ENCODE measurements at places on chromosomes 6 and 20.

DNA sequence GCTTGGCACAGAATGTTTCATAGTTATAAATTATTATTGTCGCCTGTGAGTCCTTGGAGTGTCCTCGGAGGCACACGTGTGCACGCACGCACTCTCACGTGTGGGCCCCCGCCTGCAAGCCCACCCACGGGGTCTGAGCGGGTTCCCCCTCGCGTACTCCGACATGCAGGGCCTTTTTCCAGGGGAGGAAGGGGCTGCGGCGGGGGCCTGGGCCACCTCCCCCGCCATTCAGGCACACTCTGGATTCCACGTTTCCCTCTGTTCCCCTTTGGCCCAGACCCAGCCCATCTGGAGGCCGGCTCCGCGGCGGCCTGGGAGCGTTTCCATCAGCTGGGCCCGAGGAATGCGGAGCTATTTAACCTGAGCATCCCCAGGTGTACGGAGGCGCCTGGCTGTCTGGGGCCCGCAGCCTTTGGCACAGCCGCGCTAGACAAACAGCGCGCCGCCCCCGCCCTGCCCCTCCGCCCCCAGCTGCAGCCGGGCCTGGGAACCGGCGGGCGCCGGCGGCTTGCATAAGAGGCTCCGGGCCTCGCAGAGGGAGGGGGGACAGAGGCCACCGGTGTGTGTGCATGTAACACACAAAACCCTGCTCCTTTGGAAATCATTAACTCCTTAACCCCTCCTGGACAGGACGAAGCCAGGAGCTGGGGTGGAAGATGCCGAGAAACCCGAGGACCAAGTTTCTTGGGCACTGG lies 3.3 kb downstream of the ID1 start:
- DNase-seq, result no peak

DNA sequence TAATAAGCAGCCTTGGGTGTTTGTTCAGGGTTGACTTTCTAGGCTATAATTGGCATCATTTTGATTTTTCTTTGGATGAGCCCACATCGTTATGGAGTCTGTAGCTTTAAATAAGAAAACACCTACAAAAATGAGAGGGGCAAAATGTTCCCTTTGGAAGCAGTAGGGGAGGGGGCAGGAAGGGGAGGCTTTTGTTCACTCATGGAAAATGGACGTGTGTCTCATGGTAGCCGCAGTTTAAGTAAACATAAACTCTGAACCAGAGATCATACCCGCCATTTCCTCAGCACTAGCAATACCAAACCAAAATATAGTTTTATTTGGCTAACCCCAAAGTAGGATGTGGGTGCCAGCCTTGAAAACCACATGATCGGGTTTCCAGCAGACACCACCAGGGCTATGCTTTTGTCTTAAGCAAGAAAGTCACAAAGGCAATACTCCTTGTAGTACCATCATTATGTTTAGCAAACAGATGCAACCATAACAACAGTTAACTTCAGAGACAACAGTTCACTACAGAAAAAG lies 572.5 kb upstream of the JAG1 start:
- no peak for DNase-seq

- no peak for DNase-seq
Observed at GRCh38 chr6:17589406-17590096, 10.6 kb upstream of the FAM8A1 start.

DNA sequence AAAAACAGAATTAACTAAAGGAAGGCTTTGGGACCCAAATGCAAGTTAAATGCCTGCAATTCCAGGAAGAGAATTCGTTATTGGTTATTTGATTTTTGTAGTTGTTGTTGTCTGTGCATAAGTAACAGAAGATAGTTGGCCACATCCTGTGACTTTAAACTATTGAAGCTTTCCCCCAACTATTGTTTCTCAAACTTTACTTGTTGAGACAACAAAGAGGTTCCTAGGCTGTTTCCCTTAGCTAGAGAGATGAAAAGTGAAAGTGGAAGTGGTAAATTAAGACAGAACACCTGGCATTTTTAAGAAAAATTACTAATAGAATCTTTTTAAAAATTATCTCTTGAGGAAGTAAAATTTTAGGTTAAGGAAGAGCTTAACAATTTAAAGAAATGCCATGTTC lies 525.2 kb downstream of the PKHD1 start:
- no peak for DNase-seq

DNA sequence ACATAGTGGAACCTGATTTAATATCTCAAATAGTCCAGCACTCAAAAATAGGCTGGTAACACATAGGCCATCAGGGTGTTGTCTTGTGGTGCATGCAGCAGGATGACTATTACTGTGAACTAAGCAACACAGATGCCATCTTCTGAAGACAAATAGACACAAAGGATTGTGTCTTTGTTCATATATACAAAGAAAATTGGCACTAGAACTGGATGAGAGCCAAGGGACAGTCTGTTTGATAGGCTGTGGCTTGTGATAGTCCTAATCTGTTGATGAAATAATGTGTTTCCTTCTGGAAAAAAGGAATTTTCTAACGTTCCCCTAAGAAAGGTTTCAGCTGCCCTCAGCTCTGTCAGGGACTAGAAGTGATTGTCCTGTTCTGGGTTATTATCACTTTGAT lies 129.8 kb downstream of the TPBG start:
- DNase-seq, result no peak

GRCh38 chr6:165662749-165663376 lies at the start of gene PDE10A:
TSS of gene PDE10A (minus strand) at chr6:165663241. CDS start at chr6:165662811, 430 bp downstream.
- DNase-seq, result no peak

DNA sequence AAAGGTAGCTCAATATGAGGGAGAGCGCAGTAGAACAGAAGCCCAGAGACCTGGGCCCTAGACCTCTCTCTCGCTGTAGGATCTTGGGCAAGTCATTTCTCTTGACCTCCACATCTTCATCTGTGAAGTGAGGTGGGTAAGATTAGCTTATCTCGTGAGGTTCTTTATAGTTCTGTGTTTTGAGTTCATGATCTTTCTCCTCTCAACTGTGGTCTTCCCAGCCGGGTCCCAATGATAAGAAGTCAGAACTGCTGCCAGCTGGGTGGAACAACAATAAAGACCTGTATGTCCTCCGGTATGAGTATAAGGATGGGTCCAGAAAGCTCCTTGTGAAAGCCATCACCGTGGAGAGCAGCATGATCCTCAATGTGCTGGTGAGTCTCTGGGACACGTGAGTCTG lies 6.9 kb downstream of the PSMF1 start:
- DNase-seq, result no peak

DNA sequence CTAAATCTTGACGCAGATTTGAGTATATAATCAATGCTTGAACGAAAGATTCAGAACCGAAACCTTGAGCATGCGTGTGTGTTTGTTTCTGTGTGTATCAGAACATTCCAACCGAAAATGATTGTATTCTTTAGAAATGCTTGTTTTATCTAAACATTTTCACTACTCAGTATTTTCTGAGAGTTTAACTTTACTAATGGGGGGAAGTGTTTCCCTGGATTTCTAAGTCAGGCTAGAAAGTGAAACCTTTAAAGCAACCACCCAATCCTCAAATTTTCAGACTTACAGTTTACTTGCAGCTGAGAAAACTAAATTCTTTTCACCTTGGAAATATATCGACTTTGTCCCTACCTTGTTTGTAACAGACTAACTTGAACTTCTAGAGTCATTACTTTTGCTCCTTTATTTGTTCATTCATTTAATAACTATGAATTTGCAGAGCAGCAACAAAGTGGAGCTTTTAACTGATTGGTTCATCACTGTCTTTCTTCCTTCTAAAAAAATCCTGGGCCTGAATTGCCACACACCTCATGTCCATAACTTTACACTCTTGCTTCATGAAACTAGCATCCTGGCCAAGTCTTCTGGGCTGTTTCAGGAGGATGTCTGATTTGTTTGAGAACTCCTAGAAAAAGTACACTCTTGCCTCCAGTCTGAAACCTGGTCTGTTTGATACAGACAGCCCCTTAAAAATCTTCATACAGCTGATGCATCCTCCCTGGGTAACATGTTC lies 77.8 kb upstream of the XRN2 start:
- no peak for DNase-seq

- no peak for DNase-seq
Observed at GRCh38 chr6:149182262-149182661, 135.2 kb upstream of the TAB2 start.

- DNase-seq, result no peak
Observed at GRCh38 chr20:41123631-41124030, 13.7 kb upstream of the PLCG1 start.

DNA sequence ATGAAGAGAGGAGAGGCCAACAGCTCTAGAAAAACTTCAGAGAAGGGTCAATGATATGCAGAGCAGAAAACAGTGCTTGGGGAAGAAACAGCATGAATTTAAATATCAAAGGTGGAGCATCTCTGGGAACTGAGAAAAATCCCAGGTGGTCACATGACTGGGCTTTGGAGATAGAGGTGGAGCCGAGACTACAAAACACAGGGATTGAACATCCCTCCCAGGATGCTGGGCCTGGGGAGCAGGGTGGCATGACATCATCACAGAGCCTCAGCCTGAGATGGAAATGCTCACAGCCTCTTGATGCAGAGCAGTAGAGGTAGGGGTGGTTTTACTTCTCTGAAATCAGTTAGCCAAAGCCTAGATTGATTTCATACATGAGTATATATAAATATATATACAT lies 529.5 kb downstream of the PRKN start:
- no peak for DNase-seq

DNA sequence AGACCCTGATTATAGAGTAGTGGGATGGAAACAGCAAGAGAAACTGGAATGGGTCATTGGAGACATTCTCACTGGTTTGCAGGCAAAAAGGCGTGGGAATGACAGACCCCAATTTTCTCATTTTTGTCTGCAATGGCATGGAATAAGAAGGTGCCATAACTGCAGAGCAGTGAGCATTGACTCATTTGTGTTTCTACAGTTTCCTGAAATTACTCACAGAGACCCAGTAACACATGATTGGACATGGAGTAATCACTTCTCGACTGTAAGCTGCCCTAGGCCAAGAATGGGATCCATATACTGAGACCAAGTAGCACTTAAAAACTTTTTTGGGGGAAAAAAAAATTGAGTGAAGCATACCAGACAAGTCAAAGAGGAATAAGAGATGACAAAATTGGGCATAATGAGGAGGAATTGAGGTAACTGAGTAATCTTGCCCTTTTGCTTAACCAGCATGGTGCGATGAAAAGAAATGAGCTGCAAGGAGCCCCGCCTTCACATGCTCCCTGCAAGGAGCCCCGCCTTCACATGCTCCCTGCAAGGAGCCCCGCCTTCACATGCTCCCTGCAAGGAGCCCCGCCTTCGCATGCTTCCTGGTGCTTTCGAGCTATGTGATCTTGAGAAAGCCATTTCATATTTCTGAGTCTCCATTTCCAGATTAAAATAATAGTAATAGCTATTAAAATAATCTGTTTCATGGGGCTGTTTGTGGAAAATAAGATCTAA lies 44.1 kb downstream of the NHSL1 start:
- peak; percentile 6 for DNase-seq

GRCh38 chr6:138570725-138571029 lies 71.4 kb upstream of the NHSL1 start:
- DNase-seq, result no peak

- DNase-seq, result no peak
Observed at GRCh38 chr20:48196001-48196400, 410.7 kb upstream of the SULF2 start.

- DNase-seq, result no peak
Observed at GRCh38 chr6:19873031-19873430, 35.9 kb downstream of the ID4 start.

DNA sequence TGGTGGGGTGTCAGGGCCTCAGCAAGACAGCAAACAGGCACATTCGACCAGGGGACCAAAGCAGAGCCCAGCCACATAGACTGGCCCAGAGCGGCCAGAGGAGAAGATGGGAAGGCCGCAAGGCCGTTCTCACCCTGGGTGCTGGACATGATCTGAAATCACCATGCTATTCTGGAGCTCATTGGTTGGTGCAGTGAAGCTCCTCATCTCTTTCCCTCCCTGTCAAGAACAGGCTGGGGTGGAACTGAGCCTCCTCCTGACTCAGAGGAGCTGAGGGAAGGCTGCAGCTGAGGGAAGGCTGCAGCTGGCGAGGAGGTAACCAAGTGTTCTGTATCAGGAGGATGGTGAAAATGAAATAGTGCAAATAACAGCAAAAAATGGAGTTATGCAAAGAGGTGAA lies 80.0 kb downstream of the AKAP7 start:
- no peak for DNase-seq
